ENCODE measurements at places on chromosomes 13 and 19.

- DNase-seq, result no peak
Observed at GRCh38 chr13:40191186-40191980, 475.1 kb downstream of the FOXO1 start.

DNA sequence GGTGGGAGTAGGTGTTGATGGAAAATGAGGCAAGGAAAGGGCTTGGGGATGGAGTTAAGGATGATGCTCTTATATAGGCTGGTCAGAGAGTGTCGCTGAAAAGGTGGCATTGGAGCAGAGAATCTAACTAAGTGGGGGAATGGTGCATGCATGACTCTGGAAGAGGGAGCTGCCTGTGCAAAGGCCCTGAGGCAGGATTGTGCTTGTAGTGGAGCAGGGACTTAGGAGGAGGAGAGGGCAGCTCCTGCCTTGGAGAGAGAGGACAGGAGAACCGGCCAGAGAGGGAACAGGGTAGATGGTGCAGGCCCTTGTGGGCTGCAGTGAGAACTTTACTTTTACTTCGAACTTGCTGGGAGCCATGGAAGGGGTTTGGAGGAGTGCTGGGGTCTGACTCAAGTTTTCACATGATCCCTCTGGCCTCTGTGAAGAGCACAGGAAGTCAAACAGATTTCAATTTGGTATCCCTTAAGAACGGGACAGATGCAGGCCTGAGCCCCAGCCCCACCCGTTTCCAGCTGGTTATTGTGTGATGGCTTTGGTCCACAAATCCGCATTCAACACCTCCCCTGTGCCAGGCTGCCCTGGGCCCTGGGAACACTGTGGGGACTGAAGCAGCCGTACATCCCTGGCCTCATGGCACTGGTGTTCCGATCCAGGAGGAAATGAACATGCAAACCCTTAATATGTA is 7.0 kb downstream of the AP2A1 start:
- DNase-seq, result no peak

DNA sequence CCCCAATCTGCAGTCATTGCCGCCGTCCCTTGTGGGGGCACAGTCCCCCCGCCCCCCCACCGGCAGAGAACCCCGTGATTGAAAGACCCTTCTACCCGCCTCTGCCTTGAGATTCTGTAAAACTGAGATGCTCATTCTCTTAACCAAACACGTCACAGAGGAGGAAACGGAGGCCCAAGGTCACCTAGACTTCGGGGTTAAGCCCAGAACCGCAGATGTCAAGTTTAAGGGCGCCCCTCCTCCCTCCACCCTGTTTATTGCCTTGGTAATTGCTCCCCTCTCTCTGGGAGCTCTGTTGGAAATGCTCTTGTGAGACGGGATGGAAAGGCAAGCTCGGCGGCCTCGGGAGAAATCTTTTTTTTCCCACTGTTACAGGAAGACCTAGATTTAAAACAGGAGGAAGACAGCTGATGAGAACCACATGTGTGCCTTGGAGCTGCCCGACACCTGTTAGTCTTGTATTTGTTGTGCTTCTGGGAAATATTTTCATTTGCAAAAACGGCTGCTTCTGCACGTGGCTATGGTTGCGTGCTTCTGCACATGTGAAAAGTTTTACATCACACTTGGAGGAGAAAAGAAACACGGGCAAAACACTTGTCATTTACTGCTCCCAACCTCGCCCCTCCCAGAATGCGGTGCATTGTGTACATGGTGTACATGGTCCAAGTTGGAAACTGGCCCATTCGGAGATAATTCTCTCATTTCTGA is 1.1 kb upstream of the MED26 start:
- DNase-seq, result no peak

- no peak for DNase-seq
Observed at GRCh38 chr19:48543121-48543710, 8.8 kb upstream of the SULT2B1 start.

- no peak for DNase-seq
Observed at GRCh38 chr13:62512194-62513141, 1096.8 kb upstream of the PCDH20 start.
